ENCODE measurements at places on chromosomes 6 and 20. TPM values are rescaled to one million over a fixed set of nuclear protein-coding genes. Genes with fewer than 3 reads are reported as not detected.

MAS1 gene
- not detected for total RNA-seq

ZSCAN23 gene
- 0.91 TPM for total RNA-seq

EHMT2 gene
- 43.5 TPM for total RNA-seq

NKX2-2 gene
- total RNA-seq: not detected

SUPT3H gene
- 11.9 TPM for total RNA-seq

SMLR1 gene
- 104 TPM for total RNA-seq

LAMA2 gene
- 0.91 TPM for total RNA-seq

ME1 gene
- total RNA-seq: not detected

FAM217A gene
- not detected for total RNA-seq

CGA gene
- total RNA-seq: not detected

SGK2 gene
- 34.3 TPM for total RNA-seq

RAB32 gene
- total RNA-seq: 93.9 TPM

LY6G6F gene
- total RNA-seq: not detected

HRH3 gene
- 0.10 TPM for total RNA-seq

BPHL gene
- total RNA-seq: 48.6 TPM

TXLNB gene
- not detected for total RNA-seq

HTR1E gene
- total RNA-seq: not detected

ZDHHC14 gene
- total RNA-seq: 2.4 TPM

RAD21L1 gene
- not detected for total RNA-seq

SOD2 gene
- 304 TPM for total RNA-seq

HLA-DMB gene
- total RNA-seq: not detected

BLOC1S5 gene
- 63.5 TPM for total RNA-seq

KCNQ2 gene
- not detected for total RNA-seq

SCRT2 gene
- total RNA-seq: not detected

PREX1 gene
- total RNA-seq: 0.02 TPM

LPIN3 gene
- total RNA-seq: 14.2 TPM

ADGRF4 gene
- total RNA-seq: not detected

SYCP2 gene
- total RNA-seq: 0.25 TPM

ALDH8A1 gene
- total RNA-seq: 3.6 TPM

TMEM74B gene
- total RNA-seq: 4.7 TPM

RSPO4 gene
- total RNA-seq: not detected

C4B gene
- total RNA-seq: 67.2 TPM

PAK5 gene
- total RNA-seq: not detected

PROKR2 gene
- not detected for total RNA-seq

OLIG3 gene
- total RNA-seq: not detected
